ENCODE measurements at places on chromosomes 16 and 17.

GRCh38 chr17:45410144-45411091, 22.3 kb downstream of the ARHGAP27 start:
- DNase-seq: no peak

GRCh38 chr17:31738488-31738887, 120.6 kb downstream of the COPRS start:
- DNase-seq: no peak

DNA sequence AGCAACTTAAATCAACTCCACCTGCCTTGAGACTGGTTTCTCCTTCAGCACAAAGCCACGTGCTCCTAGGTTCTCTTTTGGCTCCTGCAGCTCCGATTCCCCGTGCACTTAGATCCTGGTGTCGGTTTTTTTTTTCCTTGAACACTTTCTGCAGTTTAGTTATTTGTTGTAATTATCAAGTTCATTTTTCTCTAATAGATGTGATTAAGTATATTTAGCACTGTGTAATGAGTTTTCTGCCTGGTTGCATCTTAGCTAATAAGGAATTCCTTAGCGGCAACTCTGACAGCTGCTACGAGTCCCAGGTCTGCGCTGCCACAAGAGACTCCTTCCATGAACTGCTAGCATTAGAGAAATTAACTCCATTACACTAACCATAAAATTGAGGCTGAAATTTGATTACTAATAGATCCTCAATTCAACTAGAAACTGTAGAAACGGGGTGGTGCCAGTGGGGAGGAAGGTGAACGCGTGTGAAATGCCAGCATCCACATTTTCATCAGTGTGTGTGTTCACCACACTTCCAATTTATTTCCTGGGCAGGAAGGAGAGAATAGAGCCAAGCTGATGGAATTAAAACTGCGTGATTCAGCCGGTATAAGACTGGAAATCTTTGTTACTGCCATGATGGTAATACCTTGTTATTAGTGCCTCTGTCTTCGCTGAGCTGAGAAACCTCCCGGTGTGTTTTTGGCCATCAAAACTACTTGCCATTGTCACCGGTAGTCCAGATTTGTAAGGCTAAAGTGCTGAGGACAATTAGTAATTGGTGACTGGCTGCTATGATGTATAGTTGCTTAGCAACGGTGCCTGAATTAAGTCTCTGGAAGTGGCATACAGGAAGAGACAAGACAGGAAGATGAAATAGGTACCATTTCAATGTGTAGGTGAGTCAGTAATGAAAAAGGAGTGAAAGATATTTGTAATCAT, 232.4 kb downstream of the IRX3 start:
- no peak for DNase-seq

DNA sequence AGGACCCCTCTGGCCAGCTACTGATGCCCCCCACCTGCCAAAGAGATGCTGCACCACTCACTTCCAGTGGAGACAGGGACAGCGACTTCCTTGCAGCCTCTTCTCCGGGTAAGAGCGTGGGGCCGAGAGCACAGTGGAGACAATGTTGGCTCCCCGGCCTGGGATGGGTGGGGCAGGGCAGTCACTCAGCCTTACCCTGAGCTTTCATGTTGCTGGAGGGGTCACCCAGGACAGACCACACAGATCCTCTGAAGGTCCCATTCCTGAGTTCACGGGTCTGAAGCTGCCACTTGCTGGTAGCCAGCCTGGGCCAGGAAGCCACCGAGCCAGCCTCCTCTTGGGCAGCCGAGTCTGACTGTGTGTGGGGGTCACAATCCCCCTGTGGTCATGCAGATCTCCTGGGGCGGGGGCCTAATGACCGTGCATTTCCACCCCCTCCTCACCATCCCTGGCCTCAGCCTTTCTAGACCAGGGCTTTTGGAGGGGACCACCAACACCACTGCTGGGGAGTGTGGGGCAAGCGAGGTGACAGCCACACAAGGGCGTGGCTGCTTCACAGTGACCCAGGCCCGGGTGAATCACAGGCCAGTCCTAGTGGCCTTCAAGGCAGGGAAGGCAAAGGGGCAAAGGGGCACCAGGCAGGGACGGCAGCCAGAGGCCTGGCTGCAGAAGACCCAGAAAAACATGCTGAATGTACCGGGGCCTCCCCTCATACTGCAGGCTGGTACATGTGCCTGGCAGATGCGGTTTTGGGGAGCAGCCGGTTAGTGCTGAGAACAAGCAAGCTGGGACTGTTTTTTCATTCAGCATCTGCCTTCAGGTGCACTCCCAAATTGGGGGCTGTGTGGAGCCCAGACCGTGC, 10.4 kb downstream of the TAF1C start:
- no peak for DNase-seq

DNA sequence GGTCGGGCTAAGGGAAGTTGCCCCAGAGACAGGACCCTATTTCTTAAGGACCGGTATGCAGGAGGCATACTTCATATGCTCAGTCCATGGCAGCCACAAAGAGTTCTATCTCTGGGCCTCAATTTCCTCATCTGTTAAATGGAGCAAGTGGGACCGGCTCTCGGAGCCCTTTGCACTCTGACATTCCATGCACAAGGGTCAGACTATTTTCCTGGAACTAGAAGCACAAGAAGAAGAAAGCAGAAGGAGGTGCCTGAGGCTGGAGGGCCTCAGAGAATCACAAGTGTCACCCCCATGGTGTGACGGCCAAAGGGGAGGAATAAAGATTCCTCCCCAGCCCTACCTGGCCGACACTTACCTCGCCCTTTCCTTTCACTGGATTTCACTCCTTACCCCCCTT, 115.8 kb downstream of the GSG1L start:
- no peak for DNase-seq

DNA sequence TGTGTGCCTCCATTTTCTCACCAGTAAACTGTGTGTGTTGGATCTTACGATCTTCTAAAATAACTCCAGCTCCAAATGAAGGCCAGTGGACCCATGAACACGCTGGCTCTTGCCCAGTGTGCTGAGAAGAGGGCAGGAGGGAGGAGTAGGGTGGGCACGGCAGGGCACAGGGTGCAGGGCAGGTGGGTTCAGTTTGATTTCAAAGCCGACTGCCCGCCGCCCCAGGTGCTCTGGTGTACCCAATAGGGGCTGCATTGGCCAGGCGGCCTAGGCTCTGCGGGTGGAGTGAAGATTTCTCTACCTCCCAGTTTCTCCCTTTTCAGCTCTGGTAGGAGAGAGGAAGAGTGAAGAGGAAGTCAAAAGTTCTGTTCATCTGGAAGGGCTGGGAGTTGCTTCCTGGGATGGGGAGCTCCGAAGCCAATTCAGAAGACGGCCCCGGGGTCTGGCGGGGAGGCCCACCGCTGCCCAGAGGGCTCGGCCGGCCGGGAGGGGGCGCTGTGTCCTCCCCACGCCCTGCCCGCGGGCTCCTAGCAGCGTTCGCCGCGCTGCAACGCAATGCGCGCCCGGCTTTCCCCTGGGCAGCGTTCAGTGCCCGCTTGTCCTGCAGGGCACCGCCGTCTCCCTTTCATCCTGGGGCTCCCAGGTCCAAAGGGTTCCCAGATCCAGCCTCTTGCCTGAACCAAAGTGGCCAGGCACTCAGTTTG, 1.1 kb upstream of the CRHR1 start:
- DNase-seq: no peak

DNA sequence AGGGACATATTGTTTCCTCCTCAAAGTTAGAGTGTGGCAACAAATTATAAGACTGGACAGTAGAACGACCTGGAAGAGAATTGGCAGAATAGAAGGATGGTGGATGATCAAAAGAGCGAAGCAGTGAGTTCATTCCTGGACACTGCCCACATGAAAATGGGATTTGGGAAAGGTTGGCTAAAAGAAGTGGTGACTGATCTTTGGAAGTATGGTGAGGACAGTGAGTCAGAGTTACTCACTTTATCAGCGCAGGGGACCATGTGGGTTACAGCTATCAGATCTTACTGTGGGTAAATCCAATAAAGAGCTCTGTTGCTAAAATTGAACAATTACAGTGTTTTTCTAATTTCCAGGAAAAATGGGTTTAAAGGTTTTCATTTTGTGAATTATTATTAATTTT, 2.7 kb upstream of the TANC2 start:
- no peak for DNase-seq

GRCh38 chr17:182050-182751, 751 bp upstream of the DOC2B start:
- DNase-seq: no peak

DNA sequence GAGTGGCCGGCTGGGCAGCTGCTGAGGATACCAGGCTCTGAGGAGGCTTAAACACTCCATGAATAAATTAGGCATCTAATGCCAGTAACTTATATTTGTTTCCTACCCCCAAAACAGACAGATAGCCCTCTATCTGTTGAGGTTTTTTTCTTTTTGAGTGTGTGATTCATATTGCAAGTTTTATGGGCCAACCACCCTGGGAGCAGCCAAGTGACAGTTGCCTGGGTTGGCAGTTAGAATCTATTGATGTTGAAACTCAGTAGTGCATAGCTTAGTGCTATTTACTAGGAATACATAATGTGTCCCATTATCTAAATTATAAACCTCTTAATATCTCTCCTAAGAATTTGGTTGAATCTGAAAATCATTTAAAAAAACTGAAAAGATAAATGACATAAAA, 397.4 kb downstream of the CA10 start:
- no peak for DNase-seq

- no peak for DNase-seq
Measured at GRCh38 chr17:57629886-57630285, 115.2 kb downstream of the CCDC182 start.

- no peak for DNase-seq
Measured at GRCh38 chr17:19382531-19383444, 4.2 kb downstream of the MFAP4 start.

DNA sequence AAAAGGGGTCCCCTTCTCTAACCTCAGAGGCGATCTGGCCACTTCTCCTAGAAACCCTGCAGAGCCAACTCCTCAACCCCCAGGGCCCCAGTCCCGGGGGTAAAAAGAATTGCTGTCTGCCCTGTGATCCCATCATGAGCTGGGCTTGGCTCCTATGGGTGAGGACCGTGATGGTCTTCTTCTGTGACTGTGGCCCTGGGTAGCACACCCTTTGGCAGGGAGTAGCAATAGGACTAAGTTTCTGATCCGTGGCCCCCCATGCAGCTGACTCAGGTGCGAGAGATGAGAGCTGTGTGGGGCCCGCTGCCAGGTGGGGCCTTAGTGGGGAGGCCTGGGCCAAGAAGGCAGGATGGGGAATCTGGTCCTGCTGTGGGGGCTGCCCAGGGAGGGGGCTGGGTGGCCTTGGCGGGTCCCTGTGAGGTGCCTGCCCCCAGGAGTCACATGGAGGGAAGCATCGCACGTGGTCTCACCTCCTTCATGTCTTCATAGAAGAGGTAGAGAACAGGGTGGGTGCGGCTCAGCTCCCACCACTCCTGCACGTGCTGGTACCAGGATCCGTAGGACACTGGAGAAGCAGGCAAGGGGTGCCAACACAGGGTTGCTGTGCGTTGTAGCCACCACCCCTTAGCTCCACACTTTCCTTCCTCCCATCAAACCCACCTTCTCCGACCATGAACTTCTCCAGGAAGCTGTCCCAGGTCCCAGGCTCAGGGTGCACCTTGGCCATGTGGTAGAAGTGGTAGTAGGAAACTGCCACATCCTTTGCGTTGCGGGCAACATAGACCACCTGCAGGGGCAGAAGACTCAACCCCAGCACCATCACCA, 3.3 kb downstream of the SULT1A1 start:
- no peak for DNase-seq

GRCh38 chr16:23572394-23572793, 14.9 kb downstream of the UBFD1 start:
- no peak for DNase-seq

DNA sequence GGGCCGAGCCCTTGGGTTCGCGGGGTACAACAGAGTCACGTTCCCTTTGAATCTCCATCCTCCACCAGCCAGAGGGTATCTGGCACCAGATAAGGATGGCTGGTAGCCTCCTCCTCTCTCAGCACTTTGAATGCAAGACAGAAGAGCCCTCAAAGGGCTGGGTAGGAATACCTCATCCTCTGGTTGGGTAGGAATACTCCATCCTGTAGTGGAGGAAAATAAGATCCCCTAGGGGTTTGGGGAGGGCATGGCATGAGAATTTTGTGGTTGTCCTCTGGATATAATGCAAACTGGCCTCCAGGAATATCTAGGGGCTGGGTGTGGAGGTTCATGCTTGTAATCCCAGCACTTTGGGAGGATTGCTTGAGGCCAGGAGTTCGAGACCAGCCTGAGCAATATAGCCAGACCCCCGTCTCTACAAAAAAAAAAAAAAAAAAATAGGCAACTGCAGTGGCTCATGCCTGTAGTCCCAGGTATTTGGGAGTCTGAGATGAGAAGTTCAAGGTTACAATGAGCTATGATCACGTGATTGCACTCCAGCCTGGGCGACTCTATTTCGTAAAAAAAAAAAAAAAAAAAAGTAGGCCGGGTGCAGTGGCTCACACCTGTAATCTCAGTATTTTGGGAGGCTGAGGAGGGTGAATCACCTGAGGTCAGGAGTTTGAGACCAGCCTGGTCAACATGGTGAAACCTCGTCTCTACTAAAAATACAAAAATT, 2.7 kb downstream of the IGFBP4 start:
- peak; percentile 29 for DNase-seq

- DNase-seq: no peak
Measured at GRCh38 chr17:7080456-7081041, 498 bp upstream of the CLEC10A start.

DNA sequence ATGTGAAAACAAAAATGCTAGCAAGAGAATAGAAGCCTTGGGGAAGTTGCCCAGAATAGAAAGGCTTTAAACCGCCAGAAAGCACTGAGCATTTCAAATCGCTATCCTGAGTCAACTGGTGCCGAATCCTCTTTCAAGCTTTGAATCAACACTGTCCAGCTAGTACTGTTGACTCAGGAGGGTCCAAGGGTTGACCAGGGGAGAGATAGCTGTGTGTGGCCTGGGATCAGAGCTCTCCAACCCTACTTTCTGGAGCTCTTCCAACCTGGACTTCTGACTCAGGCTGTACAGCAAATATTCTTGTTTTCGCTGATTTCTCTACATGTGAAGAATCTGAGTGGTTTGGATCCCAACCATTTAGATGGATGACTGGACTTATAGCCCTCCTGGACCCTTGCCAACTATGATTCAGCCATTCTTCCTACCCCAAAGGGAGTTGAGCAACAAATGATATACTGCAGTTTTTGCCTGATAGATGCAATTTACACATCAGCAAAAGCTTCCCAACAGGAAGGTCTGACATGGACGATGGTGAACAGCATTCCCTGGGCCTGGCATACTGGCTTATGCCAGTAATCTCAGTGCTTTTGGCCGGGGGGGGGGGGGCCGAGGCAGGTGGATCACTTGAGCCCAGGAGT, 154.0 kb upstream of the SDK2 start:
- peak; percentile 27 for DNase-seq

DNA sequence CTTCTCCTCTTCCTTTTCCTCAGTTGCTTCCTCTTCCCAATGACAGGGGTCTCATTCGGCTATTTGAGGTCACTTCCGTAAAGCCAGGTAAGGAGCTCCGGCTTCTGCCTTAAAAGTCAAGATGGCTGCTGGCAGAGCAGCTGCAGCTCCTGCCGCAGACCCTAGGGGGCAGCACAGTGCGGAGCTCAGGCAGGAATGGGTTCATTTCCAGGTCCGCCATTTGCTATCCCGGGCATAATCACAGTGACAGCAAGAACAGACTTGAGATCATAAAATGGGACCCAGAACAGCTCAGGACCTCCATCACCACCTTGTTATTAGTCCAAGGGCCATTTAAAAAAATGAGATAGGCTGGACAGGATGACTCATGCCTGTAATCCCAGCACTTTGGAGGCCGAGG, 199.5 kb downstream of the ZNF18 start:
- DNase-seq: no peak

GRCh38 chr16:89922477-89922883, 662 bp upstream of the TUBB3 start:
- DNase-seq: peak; percentile 85

- DNase-seq: no peak
Measured at GRCh38 chr17:82524540-82524939, 5.0 kb downstream of the FOXK2 start.

All from foreskin melanocyte (primary cell).